ENCODE measurements at places on chromosomes 4 and X.

GRCh38 chr4:47210828-47211227 is 179.5 kb downstream of the GABRB1 start:
- no peaks in the 10 kb centered on the region for H3K4me1 ChIP-seq
- no peak for DNase-seq
- no peaks in the 10 kb centered on the region for H3K27me3 ChIP-seq
- no peak overlapping the region for H3K4me3 ChIP-seq
- no peak overlapping the region for H3K27ac ChIP-seq

DNA sequence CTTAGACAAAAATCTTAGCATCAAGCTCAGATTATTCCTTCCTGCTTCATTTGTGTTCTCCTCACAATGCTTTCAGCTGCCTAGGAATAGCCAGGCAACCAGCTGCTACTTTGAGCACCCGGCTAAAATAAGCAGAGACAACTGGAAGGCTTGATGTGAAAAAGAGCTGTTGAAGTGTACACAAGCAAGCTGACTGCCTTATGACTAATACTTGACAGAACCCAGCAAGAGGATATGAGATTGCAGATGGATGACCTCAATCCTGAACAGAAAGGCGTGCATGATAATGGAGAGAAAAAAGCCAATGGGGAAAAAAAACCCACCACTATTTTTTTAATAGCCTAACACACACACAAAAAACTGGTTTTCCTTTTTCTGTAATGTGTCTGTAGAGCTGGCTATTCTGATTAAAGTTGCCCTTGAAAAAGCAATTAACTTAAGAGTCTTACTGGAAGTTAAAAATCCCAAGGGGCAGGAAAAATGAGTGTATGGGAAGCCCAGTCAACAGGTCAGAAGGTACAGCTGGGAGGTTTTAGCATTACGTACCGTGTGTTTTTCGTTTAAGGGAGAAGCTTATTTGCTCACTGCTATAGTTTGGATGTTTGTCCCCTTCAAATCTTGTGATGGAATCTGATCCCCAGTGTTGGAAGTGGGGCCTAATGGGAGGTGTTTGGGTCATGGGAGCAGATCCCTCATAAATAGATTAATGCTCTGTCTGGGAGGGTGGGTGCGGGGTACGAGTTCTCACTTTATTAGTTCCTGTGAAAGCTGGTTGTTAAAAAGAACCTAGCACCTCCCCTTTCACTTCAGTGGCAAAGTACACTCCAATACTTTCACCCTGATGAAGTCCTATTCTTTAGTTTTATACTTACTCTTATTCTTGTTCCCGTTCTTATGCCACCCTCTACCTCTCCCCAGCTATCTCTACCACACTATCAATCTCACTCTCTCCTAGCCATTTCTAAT is 37.1 kb upstream of the HERC6 start:
- DNase-seq, result no peak
- no peaks in the 10 kb centered on the region for H3K36me3 ChIP-seq
- no peak overlapping the region for H3K27ac ChIP-seq
- H3K27me3 ChIP-seq, result no peaks in the 10 kb centered on the region
- H3K4me1 ChIP-seq, result no peaks in the 10 kb centered on the region
- no peak overlapping the region for H3K4me3 ChIP-seq

DNA sequence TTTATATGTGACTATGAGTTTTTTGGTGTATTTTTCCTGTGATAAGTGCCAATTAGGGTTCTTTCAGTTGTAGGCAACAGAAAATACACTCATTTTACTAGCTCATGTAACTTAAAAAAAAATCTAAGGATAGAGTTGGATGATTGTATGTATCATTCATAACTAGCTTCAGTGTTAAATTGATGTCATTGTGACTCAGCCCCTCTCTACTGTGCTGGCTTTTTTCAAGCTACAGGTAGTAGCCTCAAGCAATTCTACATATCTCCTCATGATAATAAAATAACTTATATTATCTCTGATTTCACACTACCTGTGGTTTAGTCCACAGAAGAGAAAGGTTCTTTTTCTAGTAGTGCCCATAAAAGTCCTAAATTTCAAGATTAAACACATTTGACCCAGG is 11.9 kb downstream of the WDR17 start:
- DNase-seq, result no peak
- H3K27me3 ChIP-seq, result no peaks in the 10 kb centered on the region
- no peak overlapping the region for H3K27ac ChIP-seq
- no peaks in the 10 kb centered on the region for H3K4me1 ChIP-seq

DNA sequence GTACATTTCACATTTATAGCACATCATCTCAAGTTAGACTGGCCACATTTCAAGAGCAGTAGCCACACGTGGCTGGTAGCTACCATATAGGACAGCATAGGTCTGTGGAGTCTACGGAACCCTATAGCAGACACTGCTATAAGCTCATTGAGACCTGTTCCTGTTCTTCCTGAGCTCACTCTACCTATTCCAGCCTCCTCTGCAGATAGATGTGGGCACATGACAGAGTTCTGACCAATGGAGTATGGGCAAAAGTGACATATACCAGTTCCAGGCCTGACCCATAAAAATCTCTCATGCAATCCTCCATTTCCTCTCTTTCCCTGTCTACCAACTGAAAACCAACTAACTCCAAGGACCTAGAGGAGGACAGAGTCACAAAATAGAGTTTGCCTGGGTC is 3.5 kb upstream of the HDAC6 start:
- no peaks in the 10 kb centered on the region for H3K36me3 ChIP-seq
- no peak for DNase-seq
- H3K4me1 ChIP-seq, result no peaks in the 10 kb centered on the region
- no peak overlapping the region for H3K4me3 ChIP-seq
- H3K27ac ChIP-seq, result no peak overlapping the region
- H3K27me3 ChIP-seq, result no peaks in the 10 kb centered on the region

GRCh38 chr4:7698584-7698983 is 241.1 kb downstream of the AFAP1 start:
- H3K36me3 ChIP-seq, result no peaks in the 10 kb centered on the region
- H3K4me1 ChIP-seq, result peaks cover 3% of the 10 kb centered on the region
- DNase-seq, result no peak
- no peak overlapping the region for H3K27ac ChIP-seq
- no peak overlapping the region for H3K4me3 ChIP-seq
- peaks cover 35% of the 10 kb centered on the region for H3K27me3 ChIP-seq

DNA sequence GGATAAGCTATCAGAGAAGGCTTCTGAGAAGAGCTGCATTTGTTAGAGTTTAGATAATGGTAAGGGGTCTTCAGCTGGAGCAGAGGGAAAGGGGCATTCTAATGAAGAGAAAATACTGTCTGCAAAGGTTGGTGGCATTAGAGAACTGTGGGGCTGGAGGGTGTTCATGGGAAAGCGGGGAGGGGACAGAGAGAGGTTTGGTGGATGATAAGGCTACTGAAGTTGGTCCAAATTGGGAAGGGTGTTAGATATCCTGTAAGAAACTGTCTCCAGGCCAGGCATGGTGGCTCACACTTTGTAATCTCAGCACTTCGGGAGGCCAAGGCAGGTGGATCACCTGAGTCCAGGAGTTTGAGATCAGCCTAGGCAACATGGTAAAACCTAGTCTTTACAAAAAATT is 59.9 kb downstream of the AFF1 start:
- no peak overlapping the region for H3K4me3 ChIP-seq
- H3K36me3 ChIP-seq, result no peaks in the 10 kb centered on the region
- no peaks in the 10 kb centered on the region for H3K27me3 ChIP-seq
- no peak overlapping the region for H3K27ac ChIP-seq
- H3K4me1 ChIP-seq, result no peaks in the 10 kb centered on the region

Measured in T-cell (primary cell).